ENCODE measurements at places on chromosomes 3 and 15.

DNA sequence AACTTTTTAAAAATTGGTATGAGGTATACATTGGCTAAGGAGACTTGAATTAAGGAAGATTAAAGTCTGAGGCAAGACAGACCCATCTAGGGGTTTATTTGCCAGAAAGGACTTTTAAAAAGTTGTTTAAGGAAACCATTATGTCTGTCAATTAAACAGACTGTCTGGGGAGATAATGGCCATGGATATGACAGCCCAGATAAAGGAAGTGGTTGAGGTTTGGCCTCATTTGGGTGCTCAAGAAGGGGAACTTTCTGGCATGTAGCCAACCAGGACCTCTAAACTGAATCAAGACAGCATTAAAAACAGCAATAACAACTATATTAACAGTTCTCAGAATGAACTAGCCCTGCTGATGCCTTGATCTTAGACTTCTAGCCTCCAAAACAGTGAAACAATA lies 9.9 kb upstream of the CD200R1L start:
- no peak for DNase-seq

DNA sequence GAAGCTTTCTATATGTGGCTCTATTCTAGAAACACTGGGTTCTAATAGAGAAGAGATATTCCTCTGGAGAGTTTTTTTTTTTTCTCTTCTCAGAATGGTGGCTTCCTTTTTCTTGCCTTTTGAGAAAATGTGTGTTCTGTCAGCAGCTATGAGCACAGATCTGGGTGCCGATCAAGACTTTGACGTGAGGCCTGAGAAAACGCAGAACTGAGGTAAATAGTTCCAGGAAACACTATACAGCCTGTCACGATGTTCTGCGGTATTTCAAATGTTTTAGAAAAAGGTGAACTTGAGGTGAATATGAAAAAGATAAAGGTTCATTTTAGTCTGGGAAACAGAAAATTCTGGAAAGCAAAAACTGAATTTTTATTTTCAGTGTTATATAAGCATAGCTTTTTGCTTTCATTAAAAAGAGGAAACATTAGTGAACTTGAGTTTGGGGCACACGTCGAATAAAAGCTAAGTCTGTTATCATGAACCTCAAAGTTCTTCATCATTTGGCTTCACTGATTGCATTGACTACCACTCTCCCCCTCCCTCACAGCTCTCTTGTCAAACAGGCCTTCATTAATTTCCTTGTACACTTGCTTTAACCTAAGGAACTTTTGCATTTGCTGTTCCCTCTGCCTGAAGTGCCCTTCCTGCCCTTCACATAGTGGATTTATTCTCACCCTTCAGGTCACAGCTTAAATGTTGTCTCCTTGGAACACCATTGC lies 265.1 kb downstream of the NFKBIZ start:
- no peak for DNase-seq

DNA sequence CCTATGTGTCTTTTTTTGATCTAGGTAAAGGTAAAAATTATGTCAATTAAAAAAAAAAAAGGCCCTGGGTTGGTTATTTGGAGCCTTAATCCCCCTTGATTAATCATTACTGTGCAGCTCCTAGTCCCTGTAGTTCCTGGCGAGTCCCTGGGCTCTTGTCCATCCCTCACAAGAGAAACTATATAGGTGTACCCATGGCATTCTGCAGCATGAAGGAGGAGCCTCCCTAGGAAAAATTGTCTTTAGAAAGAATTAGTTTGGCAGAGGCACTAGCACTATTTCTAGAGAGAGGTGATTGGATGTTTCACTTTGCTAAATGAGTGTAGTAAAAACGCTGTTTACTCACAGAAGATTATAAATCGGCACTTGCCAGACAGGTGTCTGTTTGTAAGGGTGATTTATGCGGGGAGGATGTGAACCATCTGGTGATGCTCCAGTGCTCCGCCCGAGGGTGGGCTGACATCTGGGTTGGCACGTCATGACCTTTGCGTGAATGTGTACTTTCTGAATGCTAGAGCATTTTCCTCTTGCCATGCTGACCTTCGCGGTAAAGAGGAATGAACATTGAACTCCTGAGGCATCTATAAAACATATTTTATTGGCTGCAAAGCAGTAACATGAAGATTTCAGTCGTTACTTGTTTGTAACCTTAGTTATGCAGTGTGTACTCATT lies 12.6 kb downstream of the PLCL2 start:
- DNase-seq, result peak; percentile 75

GRCh38 chr3:150751781-150752263 lies 11.1 kb downstream of the SIAH2 start:
- no peak for DNase-seq

DNA sequence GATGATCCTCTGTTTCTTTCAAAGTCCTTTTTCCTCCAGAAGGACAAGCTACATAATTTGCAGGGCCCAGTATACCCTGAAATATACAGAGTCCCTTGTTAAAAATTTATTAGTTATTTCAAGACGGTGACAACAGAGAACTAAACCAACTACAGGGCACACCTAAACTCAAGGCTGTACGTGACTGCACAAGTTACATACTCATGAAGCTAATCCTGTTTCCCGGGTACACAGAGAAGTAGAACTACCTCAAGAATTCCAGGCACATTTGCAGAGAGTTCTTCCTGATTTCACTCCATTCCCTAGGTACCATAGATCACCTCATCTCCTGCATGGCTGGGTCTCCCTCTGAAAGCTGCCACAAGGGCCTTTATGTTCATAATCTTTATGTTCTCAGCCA lies 279.4 kb upstream of the ARL6 start:
- no peak for DNase-seq

DNA sequence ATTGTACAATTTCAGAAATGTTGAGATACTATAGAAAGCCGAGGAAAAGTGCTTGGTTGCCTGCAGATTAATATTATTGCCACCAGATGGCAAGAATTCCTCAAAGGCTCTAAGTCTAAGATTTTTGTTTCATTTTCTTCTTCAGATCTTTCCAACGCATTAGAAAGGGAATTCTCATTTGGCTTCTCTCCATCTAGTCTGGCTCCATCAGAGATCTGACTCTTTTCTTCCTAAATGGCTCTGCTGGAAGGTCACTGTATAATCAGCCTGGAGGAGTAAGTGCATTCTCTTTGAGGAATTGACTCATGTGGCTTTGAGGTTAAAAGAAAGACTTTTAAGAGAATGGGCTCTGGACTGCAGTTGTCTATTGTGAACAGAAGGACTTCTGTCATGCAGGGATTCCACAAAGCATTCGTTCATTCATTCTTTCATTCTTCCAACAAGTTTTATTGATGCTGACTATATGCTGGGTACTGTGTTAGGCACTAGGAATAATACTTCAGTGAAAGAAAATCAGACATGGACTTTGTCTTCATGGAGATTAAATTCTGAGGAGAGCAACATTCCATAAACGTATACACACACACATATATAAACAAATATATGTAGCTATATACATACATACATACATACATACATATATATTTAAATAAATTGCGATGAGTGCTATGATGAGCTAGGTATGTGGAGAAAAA lies 55.3 kb downstream of the SLC28A2 start:
- DNase-seq, result peak; percentile 60

GRCh38 chr15:53829471-53829870 lies 70.0 kb upstream of the WDR72 start:
- DNase-seq, result no peak

DNA sequence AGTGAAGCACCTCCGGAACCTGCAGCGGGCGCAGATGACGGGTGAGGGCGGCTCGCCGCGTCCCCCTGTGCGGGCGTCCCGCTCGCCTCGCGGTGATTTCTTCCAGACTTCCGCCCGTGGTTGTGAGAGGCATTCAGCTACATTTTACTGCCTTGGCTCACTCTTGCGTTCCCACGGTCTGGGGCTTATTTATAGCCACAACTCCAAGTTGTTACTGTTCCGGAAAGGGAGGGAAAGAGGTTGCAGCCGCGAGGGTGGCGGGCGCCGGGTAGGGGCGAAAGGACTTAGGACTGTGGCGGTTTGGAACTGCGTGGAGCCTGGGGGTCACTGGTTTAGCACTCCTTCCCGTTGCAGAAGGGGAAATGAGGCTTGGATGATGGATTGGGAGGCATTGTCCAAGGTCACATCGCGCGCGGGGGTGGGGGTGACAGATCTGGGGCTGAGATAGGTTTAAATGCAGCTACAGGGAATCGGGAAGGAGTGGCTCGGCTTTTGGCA lies 1.1 kb downstream of the HES1 start:
- peak; percentile 90 for DNase-seq

DNA sequence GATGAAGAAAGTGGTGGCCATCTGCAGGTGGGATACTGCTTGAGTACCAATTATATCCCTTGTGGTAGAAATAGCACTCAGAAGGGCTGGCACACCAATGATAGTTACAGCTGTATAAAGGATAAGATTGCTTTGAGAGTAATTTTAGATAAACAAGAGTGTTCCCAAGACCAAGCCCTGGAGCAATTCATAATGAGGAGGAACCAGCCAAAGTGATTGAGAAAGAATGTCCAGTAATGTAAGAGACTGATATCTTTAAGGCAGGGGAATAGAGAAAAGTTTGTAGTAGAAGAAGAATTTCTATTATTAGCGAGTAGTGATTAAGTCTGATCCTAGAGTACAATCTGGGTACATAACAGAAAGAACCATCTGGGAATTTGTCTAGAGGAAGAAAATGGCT lies 945.1 kb downstream of the OTOL1 start:
- DNase-seq, result peak; percentile 1

GRCh38 chr15:60918234-60918959 lies 310.7 kb downstream of the RORA start:
- DNase-seq, result no peak

GRCh38 chr3:41751597-41751996 lies 210.3 kb downstream of the ULK4 start:
- DNase-seq, result no peak

DNA sequence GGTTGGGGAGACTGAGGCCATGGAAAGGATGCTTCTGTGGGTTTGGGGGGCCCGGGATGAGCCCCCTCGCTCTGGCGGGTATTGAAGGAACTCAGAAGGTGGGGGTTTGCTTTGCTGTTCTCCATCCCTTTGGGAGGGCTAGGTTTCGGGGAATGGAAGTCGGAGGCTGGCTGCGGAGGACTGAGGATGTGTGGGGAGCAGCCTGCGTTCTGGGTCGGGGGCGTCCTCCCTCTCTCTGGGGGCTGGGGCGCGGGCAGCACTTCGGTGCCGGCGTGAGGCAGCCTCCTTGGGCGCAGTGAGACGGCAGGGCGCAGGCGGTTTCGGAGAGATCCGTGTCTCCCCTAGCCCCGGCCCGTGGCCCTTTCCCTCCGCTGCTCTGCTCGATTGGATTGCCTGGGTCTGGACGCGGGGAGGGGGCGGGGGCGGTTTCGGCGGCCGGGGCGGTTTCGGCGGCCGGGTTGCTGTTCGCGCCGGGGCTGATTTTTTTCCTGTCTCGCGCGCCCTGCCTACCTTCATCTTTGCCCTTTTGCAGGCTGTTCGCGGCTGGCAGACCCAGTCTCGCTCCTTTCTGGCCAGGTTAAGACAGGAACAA lies 1.4 kb downstream of the PTPRG start:
- peak; percentile 29 for DNase-seq

GRCh38 chr3:113243846-113244245 lies 32.5 kb downstream of the BOC start:
- DNase-seq, result peak; percentile 36

DNA sequence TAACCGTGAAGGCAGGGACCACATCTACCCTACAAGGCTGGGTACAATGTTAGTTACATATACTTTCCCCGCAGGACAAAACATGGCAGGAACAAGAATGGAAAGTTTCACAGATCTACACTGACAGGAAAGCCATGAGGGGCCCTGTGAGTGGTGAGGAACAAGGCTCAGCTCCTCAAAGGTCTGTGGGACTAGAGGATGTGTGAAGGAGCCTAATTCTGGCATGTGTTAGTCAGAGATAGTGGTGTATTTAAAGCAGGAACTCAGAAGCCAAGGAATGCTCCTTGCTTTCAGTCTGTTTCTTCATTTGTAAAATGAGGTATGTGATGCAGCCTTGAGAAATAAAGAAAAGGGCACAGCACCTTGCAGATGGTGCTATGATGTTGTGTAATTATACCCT lies 25.1 kb downstream of the ETV5 start:
- peak; percentile 28 for DNase-seq

GRCh38 chr3:180176059-180176458 lies 139.3 kb upstream of the PEX5L start:
- DNase-seq, result no peak

DNA sequence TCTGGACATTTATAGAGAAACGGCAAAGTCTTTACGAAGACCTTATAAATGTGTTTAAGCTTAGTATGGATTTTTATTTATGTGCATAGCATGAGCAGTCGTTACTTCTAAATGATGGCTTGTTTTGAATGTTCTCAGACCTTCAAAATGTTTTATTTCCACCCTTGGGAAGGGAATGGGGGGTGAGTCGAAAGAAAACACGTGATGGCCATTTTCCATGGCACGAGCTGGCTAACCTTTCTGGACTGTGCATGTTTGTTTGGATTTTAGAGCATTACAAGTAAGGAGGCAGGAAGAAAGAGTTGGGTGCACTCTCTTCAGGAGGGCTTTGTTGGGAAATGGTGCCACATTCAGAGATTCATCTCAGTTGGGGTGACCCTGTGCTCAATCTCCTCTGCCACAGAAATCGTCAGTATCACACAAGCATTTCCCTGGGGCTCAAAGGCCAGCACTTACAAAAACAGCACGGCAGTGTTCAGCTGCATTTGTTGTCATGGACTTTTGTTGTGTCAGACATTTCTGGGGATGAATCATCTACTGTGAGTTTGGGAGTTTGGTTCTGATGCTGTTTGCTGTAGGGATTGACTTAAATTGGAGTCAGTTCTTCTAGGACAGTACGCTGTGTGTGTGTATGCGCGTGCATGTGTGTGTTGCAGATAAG lies 52.3 kb upstream of the ADAMTS9 start:
- peak; percentile 11 for DNase-seq

All from AG10803 (cell line).